Fibroblast of the aortic adventitia (primary cell): ENCODE measurements at places on chromosomes 3 and 15. TPM values are rescaled to one million over a fixed set of nuclear protein-coding genes. Genes with fewer than 3 reads are reported as not detected.

GRCh38 chr3:86702381-86702958, 288.5 kb downstream of the VGLL3 start:
- peak; percentile 10 for DNase-seq

DNA sequence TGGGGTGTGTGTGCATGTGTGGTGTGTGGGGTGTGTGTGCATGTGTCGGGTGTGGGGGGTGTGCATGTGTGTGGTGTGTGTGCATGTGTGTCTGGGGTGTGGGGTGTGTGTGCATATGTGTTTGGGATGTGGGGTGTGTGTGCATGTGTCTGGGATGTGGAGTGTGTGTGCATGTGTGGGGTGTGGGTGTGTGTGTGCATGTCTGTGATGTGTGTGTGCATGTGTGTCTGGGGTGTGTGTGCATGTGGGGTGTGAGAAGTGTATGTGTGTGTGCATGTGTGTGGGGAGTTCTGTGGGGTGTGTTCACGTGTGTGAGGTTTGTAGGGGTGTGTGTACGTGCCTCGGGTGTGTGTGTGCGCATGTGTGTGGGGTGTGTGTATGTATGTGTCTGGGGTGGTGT, 6.7 kb upstream of the OCA2 start:
- no peak for DNase-seq

KAT2B gene
- 9.6 and 14.3 TPM in 2 replicates for total RNA-seq

DNA sequence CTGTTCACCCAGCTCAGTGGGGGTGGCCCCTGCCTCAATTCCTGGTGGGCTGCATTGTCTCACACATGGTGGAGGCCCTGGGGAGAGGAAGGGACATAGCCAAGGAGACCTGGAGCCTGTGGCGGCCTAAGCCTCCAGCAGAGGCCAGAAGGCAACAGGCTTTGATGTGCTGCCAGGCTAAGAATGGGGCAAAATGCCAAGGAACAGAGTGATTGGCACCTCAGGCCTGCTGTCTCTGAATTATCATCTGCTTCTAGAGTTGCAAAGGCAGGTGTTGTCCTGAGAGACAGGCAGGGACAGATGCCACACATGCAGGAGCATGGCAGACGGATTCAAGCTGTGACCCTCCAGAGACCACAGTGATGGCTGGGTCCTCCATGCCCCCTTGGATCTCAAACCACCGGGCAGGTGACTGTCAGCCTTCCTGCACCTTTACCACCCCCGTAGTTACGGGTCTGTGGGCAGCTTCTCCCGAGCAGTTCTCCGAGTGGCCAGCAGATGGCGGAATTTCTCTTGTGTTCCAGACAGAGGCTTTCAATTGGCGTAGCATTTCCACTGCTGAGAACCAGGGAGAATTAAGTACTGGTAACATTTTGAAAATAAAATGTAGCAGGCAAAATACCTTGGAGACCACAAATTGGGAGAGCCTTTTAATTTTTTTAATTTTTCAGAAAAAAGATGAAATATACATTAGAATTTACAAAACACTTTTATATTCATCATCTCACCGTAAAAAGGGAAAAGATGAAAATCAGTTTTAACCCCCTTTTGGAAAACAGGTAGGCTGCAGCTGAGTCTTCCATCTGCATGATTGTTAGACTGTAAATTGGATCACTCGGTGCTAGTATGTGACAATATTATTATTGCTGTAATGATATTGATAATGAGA, 525.5 kb upstream of the CFAP20DC start:
- DNase-seq, result peak; percentile 85

DNA sequence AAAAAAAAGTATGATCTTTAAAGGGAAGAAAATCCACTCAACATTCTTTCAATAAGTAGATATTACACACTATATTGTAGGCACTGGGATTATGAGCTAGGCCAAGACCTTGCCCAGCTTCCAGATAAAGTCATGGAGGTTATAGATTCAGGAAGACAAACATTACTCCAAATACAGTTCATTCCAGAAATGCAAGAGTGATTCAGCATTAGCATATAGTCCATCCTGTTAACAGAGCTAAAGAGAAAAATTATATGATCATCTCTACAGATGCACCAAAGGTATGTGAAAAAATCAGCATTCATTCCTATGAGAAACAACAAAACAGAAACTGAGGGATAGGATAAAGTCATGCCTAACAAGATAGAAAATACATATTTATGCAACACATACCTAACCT, 42.1 kb upstream of the NSMCE3 start:
- DNase-seq, result no peak

ATP8B4 gene
- total RNA-seq, result 0.99 and 1.1 TPM in 2 replicates

DNA sequence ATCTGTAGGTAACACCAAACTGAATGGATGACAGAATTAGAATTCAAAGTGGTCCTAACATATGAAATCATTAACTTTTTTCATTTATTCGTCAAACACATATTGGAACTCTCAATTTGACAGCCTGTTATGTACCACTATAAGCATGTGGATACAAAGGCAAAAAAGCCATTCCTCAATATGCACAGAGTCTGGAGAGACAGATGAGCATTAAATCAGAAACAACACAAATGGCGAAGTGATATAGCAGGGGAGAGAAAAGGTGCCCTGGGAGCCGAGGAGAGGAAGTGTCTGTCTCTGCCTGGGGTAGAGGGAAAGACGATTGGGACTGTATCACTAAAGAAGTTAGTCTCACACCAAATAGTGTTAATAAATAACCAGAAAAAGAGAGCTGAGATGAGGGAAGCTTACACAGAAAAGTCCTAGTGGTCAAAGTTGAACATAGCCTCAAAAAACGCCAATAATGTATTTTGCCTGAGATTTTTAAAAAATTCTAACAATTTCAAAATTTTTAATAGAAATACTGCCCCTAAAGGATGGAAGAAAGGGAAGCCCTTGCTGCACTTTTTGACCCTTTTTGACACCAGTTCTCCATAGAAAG, 417.5 kb downstream of the TUSC7 start:
- no peak for DNase-seq

DNA sequence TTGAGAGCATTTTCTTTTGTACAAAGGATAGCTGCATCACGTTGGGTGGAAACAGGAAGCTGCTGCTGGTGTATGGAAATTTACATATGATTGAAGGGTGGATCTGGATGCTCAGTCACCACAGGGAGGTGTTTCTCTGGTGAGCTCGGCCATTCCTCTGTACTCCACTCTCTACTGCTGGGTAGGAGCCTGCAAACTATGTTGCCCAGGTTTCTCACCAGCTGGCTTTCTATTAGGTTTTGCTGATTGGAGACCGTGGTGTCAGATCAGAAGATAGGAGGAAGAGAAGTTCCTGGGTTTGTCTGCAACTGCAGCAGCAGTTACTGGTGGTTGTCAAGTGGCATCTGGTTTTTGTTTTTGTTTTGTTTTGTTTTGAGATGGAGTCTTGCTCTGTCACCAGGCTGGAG, 61.7 kb downstream of the TAMM41 start:
- no peak for DNase-seq

ABI3BP gene
- total RNA-seq, result 83.2 and 108 TPM in 2 replicates

RPL35A gene
- 212 and 1,042 TPM in 2 replicates for total RNA-seq

WDR93 gene
- 0.09 and 0.49 TPM in 2 replicates for total RNA-seq

DNA sequence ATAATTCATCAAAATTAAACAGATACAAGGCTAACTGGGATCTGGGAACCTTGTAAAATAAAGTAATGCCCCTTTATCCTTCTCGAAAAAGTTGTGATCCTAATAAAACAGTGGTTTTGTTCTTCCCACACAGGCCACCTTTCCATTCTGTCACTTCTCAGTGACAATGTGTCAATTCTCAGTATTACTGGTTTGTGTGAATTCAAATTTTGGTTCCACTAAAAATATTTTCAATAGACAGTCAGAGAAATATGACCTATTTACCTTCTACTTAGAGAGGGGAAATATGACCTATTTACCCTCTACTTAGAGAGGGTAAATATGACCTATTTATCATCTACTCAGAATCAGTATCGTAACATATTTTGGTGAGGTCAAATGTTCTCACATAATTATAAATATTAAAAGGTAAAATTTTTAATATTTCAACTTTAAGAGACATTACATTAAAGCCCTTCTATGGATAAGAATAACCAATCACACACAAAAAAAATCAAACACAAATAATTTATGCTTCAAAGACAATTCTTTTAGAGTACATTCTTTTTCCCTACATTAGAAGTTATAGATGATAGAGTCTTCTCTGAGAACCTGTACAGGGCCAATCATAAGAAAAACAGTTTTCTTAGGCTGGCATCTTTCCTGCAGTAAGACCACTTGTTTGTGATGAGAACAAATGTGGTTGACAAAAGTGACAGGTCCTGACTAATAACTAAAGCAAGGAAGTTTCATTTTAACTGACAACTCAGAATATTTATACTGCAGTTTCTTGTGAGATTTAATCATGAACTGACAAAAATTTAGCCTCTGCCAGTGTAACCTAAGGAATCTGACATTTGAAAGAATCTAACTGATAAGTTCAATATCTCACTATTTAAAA, 323.3 kb downstream of the DIPK2A start:
- no peak for DNase-seq

- DNase-seq, result no peak
Observed at GRCh38 chr3:98778383-98778782, 15.2 kb downstream of the ST3GAL6 start.

GRCh38 chr3:128081846-128082245, 29.6 kb downstream of the SEC61A1 start:
- peak; percentile 39 for DNase-seq

WNT7A gene
- total RNA-seq, result not detected in 2 replicates

SPSB4 gene
- total RNA-seq, result not detected in 2 replicates

POPDC2 gene
- 0.27 and 1.6 TPM in 2 replicates for total RNA-seq

- no peak for DNase-seq
Observed at GRCh38 chr15:89490081-89490813, 6.1 kb downstream of the RHCG start.

- peak; percentile 63 for DNase-seq
Observed at GRCh38 chr15:68025835-68026424, 28.2 kb upstream of the PIAS1 start.

GRCh38 chr3:177358091-177358976, 161.1 kb upstream of the TBL1XR1 start:
- DNase-seq, result peak; percentile 92

DNA sequence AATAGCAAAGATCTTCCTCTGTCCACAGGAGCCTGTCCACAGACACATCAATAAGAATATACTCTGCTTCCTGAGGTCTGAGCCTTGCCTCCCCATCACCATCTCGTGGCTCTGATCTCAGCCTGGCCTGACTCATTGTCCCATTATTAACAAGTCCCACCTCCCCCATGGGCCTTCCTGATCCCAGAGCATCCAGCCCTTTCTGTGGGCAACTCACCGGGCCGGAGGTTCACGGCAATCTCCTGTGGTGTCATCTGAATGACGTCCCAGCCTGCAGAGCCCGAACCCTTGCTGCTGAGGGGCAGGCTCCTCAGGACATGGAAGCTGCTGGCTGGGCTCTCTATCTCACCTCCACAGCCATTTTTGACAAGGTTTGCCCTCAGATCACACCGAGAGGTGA, 28.1 kb downstream of the ITGB5 start:
- peak; percentile 59 for DNase-seq

GRCh38 chr3:61530355-61530754, 31.0 kb upstream of the PTPRG start:
- DNase-seq, result peak; percentile 51

- DNase-seq, result no peak
Observed at GRCh38 chr3:140529558-140529957, 148.3 kb upstream of the TRIM42 start.

- peak; percentile 43 for DNase-seq
Observed at GRCh38 chr3:79517766-79518413, 249.9 kb downstream of the ROBO1 start.

DNA sequence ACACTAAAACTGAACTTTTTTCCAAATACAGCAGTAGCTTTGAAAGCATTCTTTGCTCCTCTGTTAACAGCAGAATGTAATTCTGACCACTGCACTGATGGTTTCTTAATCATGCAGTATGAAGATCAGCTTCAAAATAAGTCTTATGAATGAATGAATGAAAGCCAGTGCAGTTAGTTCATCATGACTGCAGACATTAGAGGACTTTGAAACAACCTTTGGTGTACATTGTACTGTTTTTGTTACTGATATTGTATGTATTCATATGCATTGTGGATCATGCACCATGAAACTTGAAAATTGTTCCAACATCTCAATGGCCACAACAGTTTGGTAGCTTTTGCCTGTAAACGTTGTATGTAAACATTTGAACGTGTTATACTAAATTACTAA, 1.3 kb upstream of the TNIK start:
- DNase-seq, result no peak

DNA sequence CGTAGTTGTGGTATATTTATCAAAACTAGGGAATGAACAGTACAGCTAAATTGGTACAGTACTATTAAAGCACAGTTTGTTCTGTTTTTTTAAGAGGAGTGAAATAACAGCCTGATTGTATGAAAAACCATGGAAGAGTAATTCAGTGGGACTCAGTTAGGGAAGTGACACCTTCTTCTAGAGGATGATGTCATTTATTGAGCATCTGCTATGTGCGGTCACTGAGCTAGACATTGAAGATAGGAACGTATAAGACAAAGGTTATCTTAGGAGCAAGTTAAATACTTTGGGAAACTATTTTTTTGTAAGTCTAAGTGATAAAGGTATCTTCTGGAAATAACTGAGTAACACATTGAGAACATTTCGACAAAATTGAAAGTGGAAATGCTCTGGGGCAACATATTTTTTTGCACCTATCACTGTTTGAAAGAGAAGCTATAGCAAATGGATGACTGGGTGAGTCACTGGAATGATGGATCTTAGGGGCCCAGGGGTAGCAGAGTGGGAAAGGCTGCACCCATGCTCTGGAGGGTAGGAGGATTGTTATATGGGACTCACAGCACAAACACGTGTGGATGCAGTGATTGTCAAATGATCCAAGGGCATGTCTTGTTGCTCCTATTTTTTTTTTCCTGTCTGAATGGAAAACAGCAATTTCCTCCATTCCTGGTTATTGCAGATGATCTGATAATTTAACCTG, 43.0 kb downstream of the OXNAD1 start:
- DNase-seq, result no peak

GRCh38 chr3:108820586-108820985, 2.0 kb upstream of the TRAT1 start:
- no peak for DNase-seq

DNA sequence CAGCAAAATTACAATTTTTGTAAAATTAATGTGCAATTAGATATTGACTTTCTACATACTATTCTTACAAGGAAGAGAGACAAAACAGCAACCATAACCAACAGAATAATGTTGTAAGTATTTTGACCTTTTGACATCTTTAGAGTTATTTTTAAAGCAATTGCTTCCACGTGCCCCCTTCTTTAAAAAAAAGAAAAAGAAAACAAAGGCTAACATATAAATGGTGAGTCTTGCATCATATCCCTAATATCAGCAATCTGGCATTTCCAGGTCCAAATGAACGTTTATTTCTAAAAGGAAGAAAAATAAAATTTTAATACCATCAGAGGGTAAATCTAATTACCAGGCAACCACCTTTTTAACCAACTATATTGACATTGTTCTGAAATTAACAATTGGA, 19.3 kb upstream of the STRIT1 start:
- DNase-seq, result peak; percentile 57

AMIGO3 gene
- 0.27 and 0.65 TPM in 2 replicates for total RNA-seq

DNA sequence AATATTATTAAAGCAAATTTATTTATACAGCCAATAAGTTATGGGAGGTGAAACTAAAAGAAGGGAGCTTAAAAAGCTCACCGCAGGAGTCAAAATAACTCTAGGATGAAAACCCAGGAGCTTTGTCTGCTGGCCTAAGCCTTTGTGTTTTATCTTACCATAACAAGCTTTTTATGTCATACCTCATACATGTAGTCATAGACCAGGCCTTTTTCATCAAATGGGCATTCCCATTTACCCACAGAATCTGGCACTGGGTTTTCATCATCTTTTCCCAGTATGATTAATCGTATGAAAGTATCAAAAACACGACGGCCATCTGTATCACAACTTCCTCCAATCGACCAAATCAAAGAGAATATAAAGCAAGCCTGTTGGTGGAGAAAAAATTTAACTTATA, 122.8 kb downstream of the DNAH12 start:
- DNase-seq, result peak; percentile 61

RASL12 gene
- 1.7 and 1.9 TPM in 2 replicates for total RNA-seq
